Endothelial cell (in vitro differentiated cells): ENCODE measurements at places on chromosomes 7 and 10.

GRCh38 chr10:21479570-21480315 lies 45.7 kb downstream of the SKIDA1 start:
- no peak for DNase-seq

DNA sequence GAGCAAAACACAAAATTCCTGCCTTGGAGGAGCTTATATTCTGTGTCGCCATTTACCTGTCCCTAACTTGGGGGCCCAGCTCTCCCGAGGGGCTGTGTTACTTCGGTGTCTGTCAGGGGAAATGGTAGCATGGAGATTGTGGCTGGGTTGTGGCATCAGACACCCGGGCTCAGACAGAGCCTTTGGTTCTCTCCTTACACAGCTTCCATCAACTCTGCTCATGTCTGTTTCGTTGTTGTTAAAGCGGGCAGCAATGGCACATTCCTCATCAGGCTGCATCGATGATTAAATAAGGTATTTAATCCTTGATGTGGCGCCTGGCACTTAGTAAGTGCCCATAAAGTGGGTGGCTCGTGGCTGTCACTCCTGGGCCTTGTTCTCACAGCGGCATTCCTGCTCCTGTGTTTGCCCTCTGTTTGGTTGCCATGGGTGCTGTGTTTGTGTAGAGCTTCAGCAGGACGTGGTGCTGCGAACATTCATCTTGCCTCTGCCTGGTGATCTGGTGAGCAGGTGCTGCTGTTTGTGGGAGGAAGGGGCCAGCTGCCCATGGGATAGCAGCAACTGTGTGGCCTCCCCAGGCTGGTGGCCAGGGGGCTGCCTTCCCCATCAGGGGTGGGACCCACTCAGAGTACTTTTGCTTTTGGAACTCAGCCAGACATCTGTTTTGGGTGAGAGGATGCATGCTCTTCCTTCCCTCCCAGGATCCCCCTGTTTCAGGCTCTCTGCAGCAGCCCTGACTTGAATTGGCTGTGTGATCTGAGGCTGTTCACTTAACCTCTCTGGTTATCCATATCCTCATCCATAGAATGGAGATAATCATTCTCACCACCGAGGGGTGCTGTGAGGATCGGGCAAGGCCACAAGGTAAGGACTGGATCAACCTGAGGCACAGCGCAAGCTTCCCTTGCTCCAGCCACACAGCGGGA lies 207.2 kb upstream of the SVIL start:
- DNase-seq = peak; percentile 33

- no peak for DNase-seq
Observed at GRCh38 chr7:112420236-112420861, 29.9 kb upstream of the IFRD1 start.

DNA sequence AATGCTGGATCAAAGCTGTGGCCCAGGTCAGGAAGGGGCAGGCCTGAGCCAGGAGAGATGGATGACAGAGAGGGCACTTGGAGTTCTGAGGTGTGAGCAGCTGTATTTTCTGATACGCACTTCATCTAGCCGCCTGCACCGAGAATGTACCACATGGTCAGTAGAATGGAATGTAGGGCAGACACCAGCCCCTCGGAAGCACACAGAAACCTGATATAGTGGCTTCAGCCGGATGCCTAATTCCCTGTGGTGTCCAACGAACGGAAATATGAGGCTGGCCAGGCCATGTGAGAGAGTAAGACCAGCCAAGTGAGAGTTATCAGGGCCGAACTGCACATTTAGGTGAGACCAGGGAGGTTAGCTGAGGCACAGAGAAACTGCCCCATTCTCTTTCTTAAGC lies 46.7 kb upstream of the PLCE1 start:
- no peak for DNase-seq

- no peak for DNase-seq
Observed at GRCh38 chr10:83925133-83925532, 214.2 kb upstream of the GHITM start.

GRCh38 chr10:132542819-132543218 lies 5.2 kb downstream of the INPP5A start:
- no peak for DNase-seq

DNA sequence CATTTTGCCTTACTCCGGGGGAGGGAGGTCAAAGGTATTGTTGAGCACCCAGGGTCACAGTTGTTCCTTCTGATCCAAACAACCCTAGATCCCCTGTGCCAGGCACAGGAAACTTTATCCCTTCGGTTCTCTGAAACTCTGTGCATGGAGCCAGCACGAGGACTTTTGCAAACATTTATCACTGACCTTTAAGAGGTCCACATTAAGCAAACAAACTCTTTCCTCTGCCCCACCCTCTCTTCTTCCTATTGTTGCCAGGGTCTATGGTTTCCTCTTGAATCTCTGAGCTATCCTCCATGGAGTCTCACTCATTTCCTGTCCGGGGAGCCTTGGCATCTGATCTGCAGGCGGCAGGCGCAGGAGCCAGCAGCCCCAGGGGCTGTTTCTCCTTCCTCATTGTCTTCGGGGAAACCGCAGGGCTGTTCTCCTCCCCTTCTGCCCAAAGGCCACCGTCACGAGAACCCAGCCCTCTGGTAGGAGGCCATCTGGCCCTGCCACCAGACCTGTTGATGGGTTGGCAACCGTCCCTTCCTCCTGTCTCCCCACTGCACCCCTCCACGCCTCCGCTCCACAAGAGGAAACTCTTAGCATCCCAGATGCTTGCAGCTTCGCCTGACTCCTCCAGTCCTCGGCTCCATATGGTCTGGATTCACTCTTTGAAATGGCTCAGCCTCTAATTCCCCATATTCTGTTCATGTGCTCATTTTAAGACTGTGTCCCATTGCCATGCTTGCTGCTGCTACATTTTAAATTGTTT lies 327.3 kb upstream of the NRP1 start:
- peak; percentile 33 for DNase-seq

DNA sequence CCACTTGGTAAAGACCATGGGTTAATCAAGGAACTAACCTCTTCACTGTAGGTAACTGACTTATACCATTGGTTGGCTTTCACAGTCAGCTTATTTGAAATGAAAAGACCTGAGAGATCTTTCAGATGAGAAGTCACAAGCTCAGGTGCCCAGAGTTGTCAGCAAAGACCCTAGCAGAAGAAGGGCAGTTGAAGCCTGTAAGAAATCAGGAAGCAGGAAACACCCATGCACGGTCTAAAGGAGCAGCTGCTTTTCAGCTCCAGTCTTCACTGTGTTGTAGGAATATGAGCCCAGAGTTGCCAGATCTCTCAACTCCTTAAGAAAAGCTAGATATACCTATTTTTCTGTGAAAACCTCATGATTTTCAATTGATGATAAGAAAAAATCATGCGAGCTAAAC lies 130.0 kb downstream of the ARID5B start:
- no peak for DNase-seq

DNA sequence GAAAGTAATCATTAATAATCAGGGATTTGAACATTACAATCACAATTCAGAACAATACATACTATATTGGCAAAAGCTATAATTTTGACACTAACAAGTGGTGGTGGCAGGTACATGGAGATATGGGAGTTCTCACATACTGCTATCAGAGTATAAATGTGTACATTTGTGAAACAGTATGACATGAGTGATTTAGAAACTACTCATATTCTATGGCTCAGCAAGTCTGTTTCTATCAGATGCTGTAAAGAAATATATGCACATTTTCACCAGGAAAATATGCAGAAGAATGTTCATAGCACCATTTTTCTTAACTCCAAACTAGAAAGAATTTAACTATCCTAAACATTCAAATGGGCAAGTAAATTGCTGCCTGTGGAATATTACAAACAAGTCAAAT lies 620.0 kb downstream of the SH2D4B start:
- DNase-seq = no peak

- no peak for DNase-seq
Observed at GRCh38 chr10:52316001-52316400, 1.9 kb downstream of the DKK1 start.

- DNase-seq = peak; percentile 24
Observed at GRCh38 chr7:53191836-53192443, 156.5 kb downstream of the POM121L12 start.

DNA sequence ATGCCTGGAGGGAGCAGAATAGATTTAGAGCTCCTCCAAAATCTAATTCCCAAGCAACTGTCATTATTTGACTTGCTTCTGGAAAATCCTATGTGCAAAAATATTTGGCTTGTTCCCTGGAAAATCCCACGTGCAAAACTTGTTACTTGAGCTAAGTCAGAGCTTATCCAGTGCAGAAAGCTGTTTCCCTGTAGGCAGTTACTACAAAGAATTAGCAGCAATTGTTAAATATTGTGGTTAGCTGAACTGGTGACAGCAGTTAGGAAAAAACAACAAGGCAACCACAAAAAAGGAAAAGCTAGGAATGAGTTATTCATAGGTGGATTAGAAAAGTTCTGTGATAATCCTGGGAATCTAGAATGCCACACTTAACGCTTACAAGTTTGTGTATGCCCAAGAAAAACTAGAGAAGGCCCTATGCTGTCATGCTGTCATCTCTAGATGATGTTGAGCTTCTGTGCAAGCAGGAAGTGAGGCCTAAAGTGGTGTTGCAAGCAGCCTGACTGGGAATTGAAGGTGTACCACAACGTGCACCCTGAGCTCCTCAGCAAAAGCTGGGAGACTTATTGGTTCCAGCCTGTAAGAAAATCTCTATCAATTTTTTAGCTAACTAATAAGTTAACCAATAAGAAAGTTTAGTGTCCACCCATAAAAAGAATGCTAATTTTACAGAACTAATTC lies 738.6 kb upstream of the LRRTM3 start:
- DNase-seq = no peak
